Placental pericyte (primary cell): ENCODE measurements at places on chromosomes 5 and 9. TPM values are rescaled to one million over a fixed set of nuclear protein-coding genes. Genes with fewer than 3 reads are reported as not detected.

Gene IL5
- total RNA-seq: not detected in 2 replicates

Gene NMUR2
- under 0.01 TPM in 1 of 2 replicates, not detected in the other for total RNA-seq

Gene UBE2QL1
- total RNA-seq: not detected in 2 replicates

Gene GPR21
- 1.1 and 1.4 TPM in 2 replicates for total RNA-seq

Gene C5orf58
- under 0.01 TPM in 1 of 2 replicates, not detected in the other for total RNA-seq

Gene INSL6
- total RNA-seq: 0.22 TPM in 1 of 2 replicates, not detected in the other

Gene DUSP1
- total RNA-seq: 37.4 and 102 TPM in 2 replicates

Gene LCN9
- total RNA-seq: not detected in 2 replicates

Gene CCDC152
- total RNA-seq: 0.72 and 0.88 TPM in 2 replicates

Gene C1QTNF2
- 0.72 TPM in 1 of 2 replicates, not detected in the other for total RNA-seq

Gene GRXCR2
- not detected in 2 replicates for total RNA-seq

Gene PCDHGA8
- 2.4 and 3.3 TPM in 2 replicates for total RNA-seq

Gene NAA35
- 26.0 and 28.3 TPM in 2 replicates for total RNA-seq

Gene CTSV
- 0.44 TPM in 1 of 2 replicates, not detected in the other for total RNA-seq

Gene HAVCR2
- total RNA-seq: 0.22 TPM in 1 of 2 replicates, not detected in the other

Gene PCDHGA4
- 5.0 and 6.1 TPM in 2 replicates for total RNA-seq

Gene GHR
- 0.22 and 0.86 TPM in 2 replicates for total RNA-seq

Gene IRX4
- not detected in 2 replicates for total RNA-seq

Gene SMIM15
- total RNA-seq: 44.2 and 50.1 TPM in 2 replicates

Gene CCL21
- total RNA-seq: not detected in 2 replicates
